ENCODE measurements at places on chromosomes 7 and 10. TPM values are rescaled to one million over a fixed set of nuclear protein-coding genes. Genes with fewer than 3 reads are reported as not detected.

GRCh38 chr7:19368491-19368925, 223.3 kb upstream of the FERD3L start:
- H3K27me3 ChIP-seq, result no peaks in the 10 kb centered on the region
- no peak for DNase-seq
- no peaks in the 10 kb centered on the region for H3K36me3 ChIP-seq

GRCh38 chr7:137689761-137690160, 157.0 kb downstream of the DGKI start:
- H3K36me3 ChIP-seq, result no peaks in the 10 kb centered on the region
- H3K27me3 ChIP-seq, result no peaks in the 10 kb centered on the region
- H3K4me3 ChIP-seq, result no peak overlapping the region
- H3K27ac ChIP-seq, result no peak overlapping the region
- H3K4me1 ChIP-seq, result peaks cover 8% of the 10 kb centered on the region

DNA sequence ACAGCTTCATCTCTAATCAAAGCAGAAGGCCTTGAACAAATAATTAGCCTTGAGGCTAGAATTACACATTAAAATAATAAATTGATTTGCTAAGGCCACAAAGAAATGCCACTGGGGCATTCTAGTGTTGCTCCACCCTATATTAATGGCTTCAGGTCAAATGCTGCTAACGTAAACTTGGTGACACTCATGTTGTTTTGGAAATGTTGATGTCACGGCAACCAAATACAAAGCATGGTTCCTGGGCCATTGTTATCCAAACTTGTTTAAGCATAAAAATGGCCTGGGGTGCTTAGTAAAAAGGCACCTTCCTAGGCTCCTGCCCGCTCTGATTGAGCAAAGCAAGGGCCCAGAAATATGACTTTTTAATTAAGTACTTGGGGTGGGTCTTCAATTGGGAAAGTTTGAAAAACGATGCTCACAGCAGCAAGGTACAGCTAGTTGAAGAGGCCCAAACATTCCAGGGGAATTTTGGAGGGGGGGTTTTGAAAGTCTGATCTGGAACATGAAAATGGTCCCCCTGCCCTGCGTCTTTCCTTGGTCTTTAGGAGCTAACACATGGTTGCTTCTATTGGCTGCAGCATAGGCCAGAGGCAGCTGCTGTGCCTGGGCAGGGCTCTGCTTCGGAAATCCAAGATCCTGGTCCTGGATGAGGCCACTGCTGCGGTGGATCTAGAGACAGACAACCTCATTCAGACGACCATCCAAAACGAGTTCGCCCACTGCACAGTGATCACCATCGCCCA, 67.8 kb downstream of the ABCC2 start:
- H3K27me3 ChIP-seq, result no peaks in the 10 kb centered on the region
- H3K4me3 ChIP-seq, result no peak overlapping the region
- H3K4me1 ChIP-seq, result no peaks in the 10 kb centered on the region
- no peak for DNase-seq
- H3K36me3 ChIP-seq, result no peaks in the 10 kb centered on the region

DNA sequence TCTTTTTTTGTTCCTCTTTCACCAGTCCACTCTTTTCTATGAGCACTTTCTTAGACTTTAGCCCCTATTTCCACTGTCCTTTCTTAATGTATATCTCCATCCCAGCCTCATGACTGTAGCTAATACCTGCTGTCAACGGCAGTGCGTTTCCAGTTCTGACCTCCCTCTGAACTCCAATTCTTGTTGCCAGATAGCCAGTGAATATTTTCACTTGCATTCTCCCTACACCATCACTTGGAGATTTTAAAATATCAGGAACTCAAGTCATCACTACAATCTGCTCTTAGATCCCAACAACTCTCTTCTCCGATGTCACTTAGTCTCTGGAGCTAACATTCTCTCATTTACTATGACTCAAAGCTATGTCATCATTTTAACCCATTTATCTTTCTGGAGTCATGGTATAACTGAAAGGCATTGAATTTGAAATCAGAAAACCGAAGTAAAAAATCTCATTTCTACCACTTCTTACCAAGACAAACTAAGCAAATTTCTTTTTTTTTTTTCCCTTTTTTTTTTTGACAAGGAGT, 5.1 kb upstream of the SLC16A12 start:
- no peak overlapping the region for H3K27ac ChIP-seq
- no peaks in the 10 kb centered on the region for H3K4me1 ChIP-seq
- no peak for DNase-seq
- no peaks in the 10 kb centered on the region for H3K36me3 ChIP-seq

GRCh38 chr10:99916776-99917175, 93.0 kb downstream of the DNMBP start:
- H3K36me3 ChIP-seq, result no peaks in the 10 kb centered on the region
- DNase-seq, result no peak
- no peaks in the 10 kb centered on the region for H3K27me3 ChIP-seq
- H3K27ac ChIP-seq, result no peak overlapping the region
- no peak overlapping the region for H3K4me3 ChIP-seq

DNA sequence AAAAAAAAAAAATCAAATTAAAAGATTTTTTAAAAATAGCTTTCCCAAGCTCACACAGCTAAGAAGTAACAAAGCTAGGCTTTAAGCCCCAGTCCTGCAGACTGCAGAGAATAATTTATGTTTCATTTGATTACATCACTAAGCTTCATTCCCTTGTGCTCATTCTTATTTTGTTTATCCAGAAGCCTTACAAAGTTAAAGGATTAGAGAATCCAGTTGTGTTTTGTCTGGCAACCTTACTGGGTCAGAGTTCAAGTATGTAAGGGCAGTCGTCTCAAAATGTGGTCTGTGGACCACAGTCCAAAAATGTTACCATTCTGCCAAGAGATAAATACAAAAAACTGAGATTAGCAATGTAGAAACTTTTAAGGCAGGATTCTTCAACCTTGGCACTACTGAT, 32.1 kb upstream of the EZH2 start:
- H3K4me3 ChIP-seq, result no peak overlapping the region
- H3K4me1 ChIP-seq, result no peaks in the 10 kb centered on the region
- no peak overlapping the region for H3K27ac ChIP-seq
- DNase-seq, result no peak
- H3K36me3 ChIP-seq, result no peaks in the 10 kb centered on the region
- no peaks in the 10 kb centered on the region for H3K27me3 ChIP-seq

TMEM176B gene
- total RNA-seq, result 42.5 TPM

LGI1 gene
- not detected for total RNA-seq

C7orf33 gene
- total RNA-seq, result not detected

TLX1 gene
- total RNA-seq, result not detected

DNAH11 gene
- total RNA-seq, result 0.75 TPM

Data from ascending aorta (tissue), 2 donors.